Peyer's patch (tissue), 4 donors: ENCODE measurements at places on chromosomes 5 and 9.

DNA sequence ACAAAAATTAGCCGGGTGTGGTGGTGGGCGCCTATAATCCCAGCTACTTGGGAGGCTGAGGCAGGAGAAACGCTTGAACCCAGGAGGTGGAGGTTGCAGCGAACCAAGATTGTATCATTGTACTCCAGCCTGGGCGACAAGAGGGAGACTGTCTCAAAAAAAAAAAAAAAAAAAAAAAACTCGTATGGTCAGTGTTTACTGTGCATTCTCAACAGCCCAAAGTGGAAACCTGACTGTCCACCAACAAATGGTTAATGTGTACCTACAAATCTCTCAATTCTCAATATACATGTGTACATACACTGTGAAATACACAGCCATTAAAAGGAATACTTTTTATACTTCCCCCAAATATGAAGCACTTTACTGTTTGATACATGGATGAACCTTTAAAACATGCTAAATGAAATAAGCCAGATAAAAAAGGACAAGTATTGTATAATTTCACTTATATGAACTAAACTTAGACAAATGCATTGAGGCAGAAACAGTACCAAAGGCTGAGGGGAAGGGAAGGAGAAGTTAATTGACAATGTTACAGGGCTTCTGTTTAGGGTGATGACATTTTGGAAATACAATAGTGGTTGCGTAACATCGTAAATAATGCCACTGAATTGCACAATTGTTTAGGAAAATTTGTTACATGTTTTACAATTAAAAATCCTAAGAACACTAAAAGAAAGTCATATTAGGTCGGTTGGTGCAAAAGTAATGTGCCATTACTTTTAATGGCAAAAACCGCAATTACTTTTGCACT, 16.5 kb downstream of the DNAJA1 start:
- DNase-seq, result no peak

GRCh38 chr5:142390334-142390733, 65.5 kb upstream of the SPRY4 start:
- no peak for DNase-seq

GRCh38 chr5:129271308-129271707, 176.8 kb downstream of the ISOC1 start:
- DNase-seq, result no peak

DNA sequence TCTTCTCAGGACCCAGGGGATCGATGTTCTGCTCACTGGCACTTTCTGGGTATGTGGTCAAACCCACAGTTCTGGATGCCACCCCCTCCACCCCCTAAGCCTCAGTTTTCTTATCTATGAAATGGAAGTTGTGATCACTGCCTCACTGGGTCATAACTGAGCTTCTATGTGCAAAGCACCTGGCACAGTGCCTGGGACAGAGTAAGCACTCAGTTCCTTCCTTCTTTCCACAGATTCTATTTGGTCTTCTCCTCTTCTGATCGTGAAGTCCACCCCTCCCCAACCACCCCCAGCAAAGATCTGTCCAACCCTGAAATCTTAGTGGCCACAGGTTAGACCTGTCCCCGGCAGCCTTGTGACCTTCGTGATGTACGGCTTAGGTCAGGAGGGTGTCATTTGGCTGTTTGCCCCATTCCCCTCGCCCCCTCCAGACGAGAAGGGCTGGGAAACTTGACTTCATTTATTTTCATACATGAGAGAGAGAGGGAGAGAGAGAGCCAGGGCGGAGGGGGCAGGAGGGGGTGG, 181.4 kb downstream of the FGF18 start:
- DNase-seq, result no peak

DNA sequence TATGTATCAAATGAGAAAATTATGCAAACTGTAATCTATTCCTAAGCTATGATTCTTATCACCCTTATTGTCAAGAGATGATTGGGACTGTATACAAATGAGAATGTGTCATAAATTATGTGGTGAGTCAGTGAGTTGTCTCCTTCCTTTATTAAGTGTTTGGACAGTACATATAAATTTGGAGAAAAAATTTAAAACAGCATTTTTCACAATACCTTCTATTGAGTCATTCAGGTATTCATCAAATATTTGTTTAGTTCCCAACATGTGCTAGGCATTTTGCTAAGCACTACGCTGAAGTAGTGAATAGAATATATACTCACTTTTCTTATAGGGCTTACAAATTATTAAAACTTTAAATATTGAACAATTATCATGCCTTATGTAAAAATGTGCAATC, 36.3 kb upstream of the PTPRD start:
- DNase-seq, result no peak

DNA sequence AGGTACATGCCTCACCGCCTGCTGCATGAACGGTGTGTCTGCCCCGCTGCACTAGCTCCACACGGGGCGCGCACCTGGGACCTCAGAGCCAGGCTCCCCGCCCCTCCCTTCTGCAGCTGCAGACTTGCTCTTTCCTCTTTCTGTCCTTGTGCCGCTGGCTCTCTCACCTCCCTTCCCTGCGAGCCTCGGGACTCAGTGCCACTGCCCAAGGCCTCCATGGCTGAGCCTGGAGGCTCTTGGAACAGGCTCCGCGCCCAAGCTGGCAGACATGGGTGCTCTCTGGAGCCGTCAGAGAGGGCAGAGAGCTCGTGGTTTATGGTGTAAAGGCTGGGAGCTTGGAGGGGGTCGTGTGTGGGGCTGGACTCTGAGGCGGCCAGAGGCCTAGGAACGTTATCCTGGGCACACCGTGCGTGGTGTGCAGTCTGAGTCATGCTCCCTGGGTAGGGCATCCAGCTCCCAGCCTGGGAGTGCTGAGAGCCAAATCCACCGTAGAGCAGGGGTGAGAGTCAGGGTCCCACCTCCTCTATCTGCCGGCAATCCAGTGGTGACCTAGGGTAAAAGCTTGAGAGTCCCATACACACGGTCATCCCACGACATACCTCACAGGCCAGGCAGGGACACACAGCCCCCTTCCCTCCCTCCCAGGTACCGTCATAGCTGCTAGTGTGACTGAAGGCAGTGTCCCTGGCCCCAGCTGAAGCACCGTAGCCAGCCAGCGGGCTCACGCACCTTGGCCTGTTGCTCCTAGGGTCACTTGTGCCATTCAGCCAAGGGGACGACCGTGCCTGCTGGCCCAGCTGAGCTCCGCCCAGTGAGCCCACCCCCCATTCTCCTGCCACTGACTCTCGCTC, 22.4 kb downstream of the GOLGA2 start:
- DNase-seq, result peak; percentile 62
